ENCODE measurements at places on chromosomes 11 and 22.
A peak's percentile ranks its signal among the peaks of the same experiment; 100 is the strongest.

GRCh38 chr11:83070731-83071566 lies 748 bp downstream of the RAB30 start:
- DNase-seq, result peak; percentile 3

DNA sequence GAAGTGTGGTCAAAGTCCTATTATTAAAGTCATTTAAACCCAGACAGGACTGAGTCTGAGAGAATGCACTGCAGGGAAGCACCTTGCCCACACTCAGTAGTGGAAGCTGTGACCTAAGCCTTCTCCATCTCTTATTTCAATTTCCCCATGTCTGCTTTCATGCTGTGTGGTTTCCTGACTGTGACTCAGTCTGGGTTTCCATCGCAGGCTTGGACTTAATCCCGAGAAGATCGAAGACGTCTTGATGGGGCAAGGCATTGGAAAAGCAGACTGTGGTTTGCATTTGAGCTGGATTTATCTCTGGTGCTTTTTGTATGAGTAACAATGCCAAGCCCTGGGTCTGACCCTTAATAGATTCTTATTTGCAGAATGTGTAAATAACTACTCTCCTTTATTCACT lies 238.9 kb downstream of the NTM start:
- DNase-seq, result no peak

- DNase-seq, result no peak
These were observed 36.5 kb downstream of the RNF141 start for GRCh38 chr11:10504490-10504889.

GRCh38 chr22:45692549-45692948 lies 20.9 kb downstream of the ATXN10 start:
- no peak for DNase-seq

GRCh38 chr11:34650528-34650927 lies 29.6 kb downstream of the EHF start:
- DNase-seq, result peak; percentile 68

DNA sequence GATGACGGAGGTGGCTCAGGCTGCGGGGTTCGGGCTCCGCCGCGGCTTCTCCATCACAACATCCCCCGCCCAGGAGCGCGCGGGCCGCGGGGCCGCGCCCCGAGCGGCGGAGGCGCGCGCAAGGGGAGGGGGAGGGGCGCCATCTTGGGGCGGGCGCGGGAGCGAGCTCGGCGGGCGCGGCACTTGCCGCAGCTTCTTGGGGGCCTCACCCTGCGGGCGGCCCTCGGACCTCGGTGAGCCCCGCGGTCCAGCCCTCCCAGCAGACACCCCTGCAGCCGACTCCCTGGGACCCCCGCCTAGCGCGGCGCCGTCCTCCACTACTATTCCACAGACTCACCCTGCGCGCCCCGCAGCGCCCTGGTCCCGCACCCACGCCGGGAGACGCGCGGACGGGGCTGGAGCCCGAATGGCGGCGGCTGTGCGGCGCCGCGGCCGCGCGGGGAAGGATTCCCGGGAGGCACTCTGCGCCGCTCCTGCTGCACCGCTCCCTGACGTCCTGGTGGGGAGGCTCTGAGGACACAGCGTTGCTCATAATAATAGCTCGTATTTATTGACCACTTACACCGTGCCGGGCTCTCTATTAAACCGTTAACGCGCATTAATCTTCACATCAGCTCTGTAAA lies at the start of gene APBB1:
TSS of gene APBB1 (minus strand) at position 86 of the 623 bp plus-strand sequence. CDS start 7,747 bp downstream, outside the sequence.
- peak; percentile 39 for DNase-seq

GRCh38 chr11:34165786-34166555 lies 60.5 kb downstream of the NAT10 start:
- DNase-seq, result no peak

DNA sequence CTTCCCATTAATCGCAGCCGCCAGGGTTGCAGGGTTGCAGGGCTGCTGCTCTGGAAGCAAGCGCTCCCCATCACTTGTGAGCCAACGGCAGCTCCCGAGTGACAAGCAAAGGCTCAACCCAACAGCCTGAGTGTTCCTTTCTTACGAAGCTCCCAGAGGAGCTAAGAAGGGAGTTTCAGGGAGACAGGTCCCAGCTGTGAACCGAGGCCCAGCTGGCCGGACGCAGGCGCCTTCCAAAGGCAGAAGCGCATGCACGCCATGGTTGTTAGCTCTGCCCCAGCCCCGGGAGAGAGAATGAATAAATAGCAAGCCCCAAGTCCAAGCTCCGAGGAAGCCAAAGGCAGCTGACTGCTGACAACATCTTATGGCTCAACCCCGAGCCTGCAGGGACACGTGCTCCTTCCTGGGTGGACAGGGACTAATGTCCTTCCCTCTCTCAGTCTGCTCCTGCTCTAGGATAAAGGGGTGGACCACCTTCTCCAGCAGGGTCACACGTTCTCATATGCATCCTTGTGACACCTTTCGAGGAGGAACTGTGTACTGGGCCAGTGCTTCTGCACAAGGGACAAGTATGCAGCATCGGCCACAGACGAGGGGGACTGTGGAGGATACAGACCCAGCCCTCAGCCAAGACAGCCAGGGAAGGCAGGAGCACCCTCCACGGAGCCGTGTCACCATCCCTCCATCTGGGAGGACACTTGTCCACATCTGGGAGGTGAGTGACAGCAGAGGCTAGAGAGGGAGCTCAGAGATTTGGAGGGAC lies 29.9 kb downstream of the SHANK2 start:
- no peak for DNase-seq

DNA sequence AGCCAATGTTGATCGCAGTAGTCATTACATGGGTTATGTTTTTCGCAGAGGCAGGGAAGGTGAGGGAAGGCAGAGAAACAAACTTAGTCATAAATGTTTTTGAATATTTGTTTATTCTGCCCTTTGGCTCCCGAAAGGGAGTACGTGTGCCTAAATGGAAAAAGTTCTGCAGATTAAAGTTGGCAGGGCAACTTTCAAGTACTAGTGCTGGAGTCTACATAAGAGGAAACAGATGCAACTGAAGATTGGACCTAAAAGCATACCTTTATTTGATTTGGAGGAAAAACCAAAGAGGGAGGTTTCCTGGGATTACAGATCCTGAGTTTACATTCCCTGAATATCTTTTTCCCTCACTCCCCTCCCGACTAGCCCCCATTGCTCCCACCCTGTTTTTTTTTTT lies 5.7 kb downstream of the HSD17B12 start:
- no peak for DNase-seq

DNA sequence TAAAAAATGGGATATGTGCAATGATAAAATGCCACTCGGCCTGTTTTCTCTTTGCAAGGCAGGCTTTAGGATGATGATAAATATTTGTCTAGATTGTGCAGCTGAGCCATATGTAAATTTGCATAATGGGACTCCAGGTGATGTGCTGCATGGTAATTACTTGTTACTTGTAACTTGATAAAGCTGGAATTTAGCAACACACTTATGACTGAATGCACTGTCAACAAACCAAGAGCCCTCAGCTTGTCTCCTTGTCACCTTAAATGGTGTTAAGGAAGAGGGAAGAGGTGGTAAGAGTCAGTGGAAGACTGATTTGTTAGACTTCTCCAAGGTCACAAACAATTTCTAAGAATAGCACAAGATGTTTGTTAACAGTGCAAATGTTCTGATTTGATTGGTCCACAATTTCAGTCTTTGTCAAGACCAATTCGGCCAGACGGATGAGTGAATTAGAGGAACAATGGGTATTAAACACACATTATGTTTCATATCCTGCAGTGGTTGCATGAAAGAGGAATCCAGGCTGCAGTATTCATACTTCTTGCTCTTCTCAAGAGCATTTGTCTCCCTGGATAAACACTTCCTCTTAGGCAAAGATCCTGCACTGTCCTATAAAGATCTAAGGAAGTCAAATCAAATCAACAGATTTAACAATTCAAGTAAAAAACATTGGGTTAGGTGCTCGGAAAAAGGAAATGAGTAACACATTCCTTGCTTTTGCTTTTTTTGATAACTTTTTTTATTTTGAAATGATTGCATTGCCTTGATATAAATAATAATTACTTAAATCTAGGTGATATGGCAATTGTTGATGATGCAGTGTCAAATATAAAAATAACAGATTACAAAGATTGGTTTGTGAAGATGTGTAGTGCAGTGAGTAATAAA lies 448.3 kb upstream of the DDI1 start:
- no peak for DNase-seq

GRCh38 chr11:45102361-45102809 lies 44.1 kb upstream of the PRDM11 start:
- DNase-seq, result no peak

GRCh38 chr11:99814738-99815137 lies 794.0 kb downstream of the CNTN5 start:
- no peak for DNase-seq

DNA sequence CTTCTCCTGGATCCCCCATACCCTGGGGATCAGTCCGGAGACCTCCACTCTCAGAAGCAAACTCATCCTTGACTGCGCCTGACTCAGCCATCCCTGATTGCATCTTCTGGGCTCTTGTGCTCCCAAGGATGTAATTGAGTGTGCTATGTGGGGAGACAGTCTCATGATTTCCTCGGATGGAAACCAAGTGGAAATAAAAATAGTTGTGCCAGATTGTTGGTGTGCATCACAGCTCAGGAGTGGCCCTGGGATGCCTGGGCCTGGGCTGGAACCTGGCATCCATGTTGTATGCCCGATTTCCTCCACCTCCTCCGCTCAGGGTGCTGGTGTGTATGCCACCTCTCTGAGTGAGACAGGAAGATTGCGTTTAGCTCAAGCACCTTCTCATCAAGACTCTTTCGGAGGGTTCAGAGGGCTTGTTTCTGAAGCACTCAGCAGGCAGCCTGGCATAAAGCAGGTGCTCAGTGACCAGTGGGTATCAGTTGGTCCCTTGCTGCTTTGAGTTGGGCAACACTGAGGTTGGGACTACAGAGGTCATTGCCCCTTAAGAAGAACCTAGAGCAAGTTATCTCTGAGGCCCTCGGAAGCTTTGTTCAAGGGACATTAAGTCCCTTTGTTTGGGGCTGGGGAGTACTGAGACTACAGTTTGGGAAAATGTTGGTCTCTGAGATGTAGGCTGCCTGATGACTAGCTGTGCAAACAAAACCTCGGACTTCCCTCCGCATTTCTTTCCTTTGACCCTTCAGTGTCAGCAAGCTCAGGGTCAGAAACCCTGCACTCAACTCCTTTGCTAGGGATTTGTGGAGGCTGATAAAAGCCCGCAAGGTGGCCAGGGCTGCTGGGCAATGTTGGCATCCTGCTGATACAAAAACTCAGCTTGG lies 24.8 kb upstream of the MICAL2 start:
- no peak for DNase-seq
